Thoracic aorta (tissue), 2 donors: ENCODE measurements at places on chromosomes 5 and 9. TPM values are rescaled to one million over a fixed set of nuclear protein-coding genes. Genes with fewer than 3 reads are reported as not detected.

Gene GPR107
- 47.5 TPM for total RNA-seq

DNA sequence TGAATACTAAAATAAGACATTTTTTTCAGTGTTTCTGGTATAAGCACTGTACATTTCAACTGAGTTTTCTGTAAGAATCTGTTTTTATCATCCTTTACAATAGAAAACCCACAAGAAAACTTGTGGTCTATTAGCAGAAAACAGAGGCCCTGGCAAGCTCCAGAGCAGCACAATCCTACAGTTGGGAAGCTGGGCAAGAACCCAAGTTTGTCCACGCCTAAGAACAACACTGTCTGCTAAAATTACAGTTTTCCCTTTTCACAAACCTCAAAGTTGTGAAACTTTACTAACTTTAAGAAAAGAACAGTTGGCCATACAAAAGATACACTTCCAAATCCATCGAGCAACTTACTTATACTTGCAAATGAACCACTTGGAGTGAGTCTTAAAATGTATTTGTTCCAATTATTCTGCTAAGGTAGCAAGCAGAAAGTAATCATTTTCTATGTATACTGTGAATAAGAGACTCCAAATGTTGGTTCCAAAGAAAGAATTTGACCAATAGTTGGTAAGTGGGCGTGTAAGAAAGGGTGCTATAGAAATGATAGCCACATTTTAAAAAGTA lies 982.0 kb upstream of the ARRDC3 start:
- no peak for DNase-seq

DNA sequence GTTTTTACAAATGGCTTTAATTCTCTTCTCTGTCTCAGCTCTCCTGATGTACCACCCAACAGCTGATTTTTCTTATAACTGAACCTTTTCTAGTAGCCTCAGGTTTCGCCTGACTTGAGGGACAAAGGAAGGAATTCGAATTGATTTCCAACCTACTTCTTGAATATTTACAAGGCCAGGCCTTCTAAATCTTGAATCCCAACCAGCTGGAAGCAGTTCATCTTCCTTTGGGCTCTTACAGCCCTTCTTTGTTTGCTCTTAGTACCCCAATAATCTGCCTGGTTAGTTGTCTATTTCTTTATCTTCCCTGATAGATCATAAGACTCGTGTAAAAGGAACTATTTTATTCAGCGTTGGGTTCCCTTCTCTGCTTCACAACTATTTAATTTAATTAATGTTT lies 95.9 kb downstream of the NLN start:
- DNase-seq: no peak

GRCh38 chr9:113463418-113464285 lies at the start of gene RGS3:
Gene RGS3 (plus strand): TSS chr9:113463727. CDS start chr9:113463803, 76 bp downstream.
- DNase-seq: no peak

DNA sequence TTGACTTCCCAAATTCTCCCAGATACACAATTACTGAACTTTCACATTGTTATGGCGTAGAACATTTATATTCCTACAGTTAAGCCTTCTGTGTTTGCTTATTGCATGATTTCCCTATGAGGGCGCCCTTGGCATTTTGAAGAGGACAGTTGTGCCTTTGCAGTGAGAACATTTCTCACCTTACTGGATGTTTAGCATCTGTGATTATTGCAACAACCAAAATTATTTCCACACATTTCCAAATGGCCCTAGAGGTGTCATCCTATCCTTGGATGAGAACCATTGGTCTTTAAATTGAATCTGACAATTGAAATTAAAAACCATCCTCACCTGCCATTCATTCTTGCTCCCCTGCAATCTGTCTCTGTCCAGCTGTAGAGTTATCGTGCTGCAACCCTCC lies 104.0 kb downstream of the MAMDC2 start:
- no peak for DNase-seq

Gene LAMC3
- 2.8 TPM for total RNA-seq

Gene SPOCK1
- 43.2 TPM for total RNA-seq

DNA sequence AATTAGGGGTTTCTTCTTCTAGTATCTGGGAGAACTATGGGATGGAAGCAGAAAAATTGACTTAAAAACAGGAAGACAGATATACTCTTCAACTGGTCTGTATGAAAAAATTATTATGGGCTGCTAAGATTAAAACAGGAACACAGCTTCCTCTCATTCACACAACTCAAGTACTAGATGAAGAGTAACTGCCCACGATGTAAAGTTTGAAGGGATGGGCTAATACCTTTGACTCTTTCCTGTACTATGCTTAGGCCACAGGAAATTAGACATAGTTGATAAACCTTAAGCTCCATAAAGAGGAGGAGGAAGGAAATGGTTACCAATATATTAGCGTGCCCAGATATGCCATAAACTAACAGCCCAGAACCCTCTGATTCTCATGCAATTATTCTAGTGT lies 88.6 kb downstream of the ANKRD31 start:
- DNase-seq: no peak

GRCh38 chr9:135891027-135891631 lies 16.2 kb downstream of the CAMSAP1 start:
- no peak for DNase-seq

GRCh38 chr5:157516626-157517325 lies 56.8 kb downstream of the NIPAL4 start:
- DNase-seq: peak; percentile 70

DNA sequence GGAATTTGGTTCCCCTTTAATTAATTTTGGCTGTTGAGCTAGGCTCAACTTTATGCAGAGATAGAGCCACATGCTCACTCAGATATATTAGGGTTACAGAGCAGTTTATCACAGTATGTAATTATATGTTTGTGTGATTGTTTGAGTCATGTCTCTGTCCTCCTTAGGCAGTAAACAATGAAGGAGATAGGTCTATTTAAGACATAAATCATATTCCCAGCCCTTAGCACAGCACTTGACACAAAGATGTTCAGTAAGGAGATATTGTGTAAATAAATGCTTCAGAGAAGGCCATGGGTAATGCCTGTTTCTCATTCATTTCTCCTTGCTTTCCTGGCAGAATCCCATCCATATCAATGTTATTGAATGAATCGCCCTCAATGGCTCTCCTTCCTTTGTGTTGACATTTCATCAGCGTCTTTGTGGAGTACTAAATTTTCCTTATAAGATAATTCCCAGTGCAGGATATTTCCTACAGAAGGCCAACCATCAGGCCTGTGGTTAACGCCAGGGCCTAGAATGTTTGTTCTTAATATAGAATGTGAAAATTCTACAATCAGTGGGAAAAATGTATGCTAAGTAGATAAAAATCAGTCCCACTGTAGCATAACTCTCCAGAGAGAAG lies 408.0 kb downstream of the EBF1 start:
- no peak for DNase-seq

Gene WHRN
- total RNA-seq: 5.1 TPM

Gene FPGS
- 119 TPM for total RNA-seq

- no peak for DNase-seq
These were observed 35.5 kb upstream of the LRRC14B start for GRCh38 chr5:155651-156410.

Gene FER
- total RNA-seq: 38.1 TPM

Gene HAPLN1
- total RNA-seq: 14.1 TPM

Gene FAM153A
- total RNA-seq: 2.0 TPM

DNA sequence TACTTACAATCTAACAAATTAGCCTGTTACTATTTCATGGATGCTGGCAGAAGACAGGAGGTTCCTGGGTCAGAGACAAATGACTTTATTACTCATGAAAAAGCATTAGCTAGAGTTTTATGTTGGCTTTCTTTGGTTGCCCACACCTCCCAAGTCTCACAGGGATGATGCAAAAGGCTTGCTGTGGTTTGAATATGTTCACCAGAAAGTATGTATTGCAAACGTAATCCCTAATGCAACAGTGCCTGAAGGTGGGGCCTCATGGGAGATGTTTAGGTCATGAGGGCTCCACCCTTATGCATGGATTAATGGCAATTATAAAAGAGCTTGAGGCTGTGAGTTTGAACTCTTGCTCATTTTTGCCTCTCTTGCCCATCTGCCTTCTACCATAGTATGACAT lies 28.5 kb downstream of the DPYSL3 start:
- DNase-seq: no peak

DNA sequence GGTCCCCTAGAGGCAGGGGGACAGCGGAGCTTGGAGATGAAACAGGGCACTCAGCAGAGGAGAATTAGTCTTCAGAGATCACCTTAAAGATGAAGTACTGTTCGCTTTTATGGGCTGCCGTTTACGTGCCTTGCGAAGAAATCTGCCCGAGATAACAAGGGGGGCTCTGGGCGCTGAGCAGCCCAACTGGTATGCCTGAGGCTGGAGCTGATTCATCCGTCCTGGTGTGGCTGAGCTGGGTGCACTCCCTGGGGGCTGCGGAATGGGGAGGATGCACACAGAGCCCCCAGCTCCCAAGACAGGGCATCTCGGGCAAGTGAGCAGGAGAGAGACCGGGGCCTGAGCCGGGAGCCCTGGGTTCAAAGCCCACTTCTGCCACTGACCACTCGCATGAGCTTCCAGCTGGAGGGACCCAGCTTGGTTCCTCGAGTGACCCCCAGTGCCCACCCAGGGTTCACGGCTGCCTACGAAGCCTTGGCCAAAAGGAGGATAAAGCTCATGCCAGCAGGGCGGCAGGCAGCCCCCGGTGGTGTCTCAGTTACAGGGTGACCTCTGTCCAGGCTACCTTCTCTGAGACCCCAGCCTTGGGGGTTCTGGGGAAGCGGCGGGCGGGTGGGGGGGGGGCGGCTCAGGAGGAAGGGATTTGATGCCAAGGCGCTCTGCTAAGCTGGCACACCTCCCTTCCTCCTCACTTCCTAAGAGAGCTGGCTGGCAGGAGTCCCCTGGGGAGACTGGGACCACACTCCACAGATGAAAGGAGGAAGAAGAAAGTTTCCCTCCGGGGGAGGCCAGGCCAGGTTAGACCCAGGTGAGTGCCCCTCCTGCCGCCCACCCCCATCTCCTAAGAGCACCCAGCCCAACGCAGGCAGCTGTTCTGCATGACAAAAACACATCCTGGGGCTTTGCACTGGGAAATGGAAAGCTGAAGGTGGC lies 5.7 kb downstream of the FIBCD1 start:
- no peak for DNase-seq

GRCh38 chr9:37575511-37575914 lies 667 bp downstream of the FBXO10 start:
- DNase-seq: no peak

GRCh38 chr9:75616841-75617566 lies 273.5 kb upstream of the PCSK5 start:
- no peak for DNase-seq

Gene GTF3C4
- total RNA-seq: 16.4 TPM

- DNase-seq: no peak
These were observed 112.8 kb upstream of the BOD1 start for GRCh38 chr5:173729079-173729765.

Gene PFN3
- total RNA-seq: not detected

DNA sequence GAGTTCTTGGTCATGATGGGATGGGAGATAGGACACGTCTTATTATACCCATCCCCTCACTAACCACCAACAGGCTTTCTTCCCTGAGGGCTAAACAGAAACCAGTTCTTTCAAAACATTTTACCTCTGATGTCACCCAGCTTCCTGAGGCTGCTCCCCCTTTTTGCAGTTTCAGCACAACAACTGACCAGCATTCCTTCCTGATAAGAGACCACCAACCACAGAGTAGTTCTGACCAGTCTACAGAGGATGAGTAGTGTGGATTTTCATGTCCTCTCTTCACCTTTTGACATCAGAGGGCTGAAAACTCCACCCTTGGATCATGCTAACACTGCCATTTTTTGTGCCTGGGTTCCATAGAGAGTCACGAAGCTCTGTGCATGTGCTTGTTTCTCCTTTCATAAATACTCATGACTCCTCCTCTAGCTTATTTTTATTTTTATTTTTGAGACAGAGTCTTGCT lies 82.6 kb downstream of the OSTF1 start:
- no peak for DNase-seq

Gene PGM5
- 79.3 TPM for total RNA-seq

Gene SLC6A3
- 0.14 TPM for total RNA-seq
